ENCODE measurements at places on chromosomes 12 and 14.

GRCh38 chr12:48880647-48881046 is 15.0 kb upstream of the RND1 start:
- no peak for DNase-seq

- no peak for DNase-seq
Observed at GRCh38 chr14:81940651-81941050, 407.0 kb upstream of the SEL1L start.

GRCh38 chr14:54652605-54653052 is 85.7 kb downstream of the SAMD4A start:
- DNase-seq = no peak

GRCh38 chr14:57066887-57067513 is 201.7 kb downstream of the EXOC5 start:
- DNase-seq = peak; percentile 16

DNA sequence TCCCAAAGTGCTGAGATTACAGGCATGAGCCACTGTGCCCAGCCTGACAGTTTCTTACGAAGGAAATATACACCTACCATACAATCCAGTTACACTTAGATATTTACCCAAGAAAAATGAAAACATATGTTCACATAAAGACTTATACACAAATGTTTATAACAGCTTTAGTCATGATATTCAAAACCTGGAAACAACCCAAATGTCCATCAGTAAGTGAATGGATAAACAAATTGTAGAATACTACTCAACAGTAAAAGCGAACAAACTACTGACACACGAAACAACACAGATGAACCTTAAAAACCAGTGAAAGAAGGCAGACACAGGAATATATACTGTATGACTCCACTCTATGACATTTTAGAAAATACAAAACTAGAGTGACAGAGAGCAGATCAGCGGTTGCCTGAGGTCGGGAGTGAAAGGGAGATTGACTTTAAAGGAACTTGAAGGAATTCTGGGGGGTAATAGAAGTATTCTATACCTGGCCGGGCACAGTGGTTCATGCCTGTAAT is 83.6 kb downstream of the SPRING1 start:
- DNase-seq = no peak

DNA sequence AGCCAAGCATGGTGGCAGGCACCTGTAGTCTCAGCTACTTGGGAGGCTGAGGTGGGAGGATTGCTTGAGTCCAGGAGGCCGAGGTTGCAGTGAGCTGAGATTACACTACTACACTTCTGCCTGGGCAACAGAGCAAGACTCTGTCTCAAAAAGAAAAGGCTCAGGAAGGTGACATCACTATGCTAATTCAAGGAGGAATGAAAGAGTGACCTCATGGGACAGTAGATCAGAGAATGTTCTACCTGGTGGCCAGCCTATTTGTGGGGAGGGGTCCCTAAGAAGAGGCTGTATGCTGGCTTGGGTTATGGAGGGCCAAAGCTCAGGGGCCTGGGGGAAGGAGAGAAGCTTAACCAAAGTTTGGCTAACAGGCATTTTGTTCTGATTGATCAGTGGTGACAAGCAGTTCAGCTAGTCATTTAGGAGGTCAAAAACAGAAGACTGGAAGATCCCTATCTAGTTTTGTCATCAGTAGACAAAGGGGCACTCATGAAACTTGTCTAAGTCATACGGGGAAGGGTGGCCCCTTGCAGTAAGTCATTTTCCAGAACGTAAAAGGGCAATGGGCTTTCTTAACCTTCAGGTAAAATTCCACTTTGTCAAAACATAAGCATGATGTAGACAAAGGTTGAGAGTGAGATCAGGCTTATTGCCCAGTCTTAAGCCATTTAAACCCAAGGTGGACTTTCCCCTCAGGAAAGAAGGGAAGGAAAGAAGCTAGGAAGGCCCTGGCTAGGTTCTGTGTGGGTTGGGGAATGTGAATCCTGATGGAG is 60.8 kb upstream of the EEA1 start:
- no peak for DNase-seq

DNA sequence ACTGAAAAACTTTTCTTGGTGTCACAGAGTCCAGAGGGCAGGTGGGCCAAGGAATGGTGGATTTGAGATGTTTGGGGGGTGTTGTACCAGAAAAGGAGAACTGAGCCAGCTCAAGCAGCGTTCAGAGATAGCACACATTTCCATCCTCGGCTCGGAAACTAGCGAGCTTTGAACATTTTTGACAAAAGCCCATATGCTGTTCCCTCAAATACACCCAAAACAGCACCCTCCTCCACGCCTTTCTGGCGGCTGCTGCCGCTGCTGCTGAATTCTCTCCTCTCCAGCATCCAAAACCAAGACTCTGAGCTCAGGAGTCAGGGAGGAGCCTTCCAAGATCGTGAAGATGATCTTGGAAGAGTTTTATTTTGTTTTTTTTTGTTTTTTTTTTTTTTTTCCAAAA is 961 bp downstream of the SRRM4 start:
- no peak for DNase-seq

GRCh38 chr12:86170051-86170450 is 86.1 kb downstream of the MGAT4C start:
- DNase-seq = no peak

GRCh38 chr14:51592836-51593235 is 58.9 kb upstream of the FRMD6 start:
- DNase-seq = no peak

DNA sequence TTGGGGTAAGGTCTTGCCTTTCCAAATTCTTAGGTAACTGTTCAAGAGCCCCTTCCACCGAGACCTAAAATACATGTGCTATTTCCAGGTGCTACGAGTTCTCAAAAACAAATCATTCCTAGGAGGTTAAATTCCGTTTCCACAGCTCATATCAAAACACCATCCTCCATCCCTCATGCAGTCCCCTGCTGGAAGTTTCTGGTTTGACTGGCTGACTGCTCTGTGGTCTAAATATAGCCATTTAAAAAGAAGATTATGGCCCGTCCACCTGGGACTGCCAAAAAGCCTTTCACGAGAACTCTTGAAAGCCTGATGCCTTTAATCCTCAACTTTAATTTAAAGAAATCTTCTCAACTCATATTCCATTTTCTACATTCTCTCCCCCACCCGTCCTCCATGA is 201.5 kb upstream of the MYL2 start:
- no peak for DNase-seq

DNA sequence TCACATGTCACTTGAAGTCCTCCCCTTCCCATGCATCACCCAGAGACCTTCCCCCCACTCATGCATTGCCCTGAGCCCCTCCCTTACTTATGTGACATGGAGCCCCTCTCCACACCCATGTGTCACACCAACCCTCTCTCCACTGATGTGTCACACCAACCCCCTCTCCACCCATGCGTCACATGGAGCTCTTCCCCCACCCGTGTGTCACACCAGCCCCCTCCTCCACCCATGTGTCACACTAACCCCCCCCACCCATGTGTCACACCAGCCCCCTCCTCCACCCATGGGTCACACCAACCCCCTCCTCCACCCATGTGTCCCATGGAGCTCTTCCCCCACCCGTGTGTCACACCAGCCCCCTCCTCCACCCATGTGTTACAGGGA is 30.4 kb downstream of the RTL1 start:
- no peak for DNase-seq

DNA sequence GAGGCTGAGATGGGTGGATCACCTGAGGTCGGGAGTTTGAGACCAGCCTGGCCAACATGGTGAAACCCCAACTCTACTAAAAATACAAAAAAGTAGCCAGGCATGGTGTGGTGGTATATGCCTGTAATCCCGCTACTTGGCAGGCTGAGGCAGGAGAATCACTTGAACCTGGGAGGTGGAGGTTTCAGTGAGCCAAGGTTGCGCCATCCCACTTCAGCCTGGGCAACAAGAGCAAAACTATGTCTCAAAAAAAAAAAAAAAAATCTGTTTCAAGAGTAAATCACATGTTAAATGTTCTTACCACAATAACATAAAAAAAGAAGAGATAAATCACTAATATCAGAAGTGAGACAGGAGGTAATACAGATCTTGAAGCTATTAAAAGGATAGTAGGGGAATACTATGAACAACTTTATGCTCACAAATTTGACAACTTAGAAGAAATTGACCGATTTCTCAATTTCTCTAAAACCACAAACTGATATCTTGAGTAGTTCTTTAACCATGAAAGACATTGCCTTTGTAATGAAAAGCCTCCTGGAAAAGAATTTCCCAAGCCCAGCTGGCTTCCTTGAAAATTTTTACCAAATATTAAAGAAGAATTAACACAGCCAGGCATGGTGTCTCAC is 37.7 kb downstream of the TAOK3 start:
- no peak for DNase-seq

GRCh38 chr12:108594960-108595710 is 2.7 kb downstream of the TMEM119 start:
- DNase-seq = no peak

DNA sequence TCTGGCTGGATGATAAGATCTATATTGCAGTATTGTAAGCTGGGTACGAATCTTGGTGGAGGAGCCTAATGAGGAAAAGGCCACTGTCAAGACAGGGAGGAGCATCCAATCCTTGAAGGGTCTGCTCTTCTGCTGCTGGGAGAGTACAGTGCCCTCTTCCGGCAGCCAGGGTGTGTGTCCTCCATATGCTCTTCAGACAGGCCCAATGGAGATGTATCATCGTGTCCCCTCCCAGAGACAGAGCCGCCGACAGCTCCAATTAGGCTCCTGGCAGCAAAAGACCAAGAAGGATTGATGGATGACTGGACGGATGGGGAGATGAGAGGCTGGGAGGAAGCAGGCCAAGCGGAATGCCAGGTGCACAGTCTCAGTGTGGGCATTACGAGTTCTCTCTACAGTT is 51.6 kb upstream of the PIWIL1 start:
- DNase-seq = no peak

DNA sequence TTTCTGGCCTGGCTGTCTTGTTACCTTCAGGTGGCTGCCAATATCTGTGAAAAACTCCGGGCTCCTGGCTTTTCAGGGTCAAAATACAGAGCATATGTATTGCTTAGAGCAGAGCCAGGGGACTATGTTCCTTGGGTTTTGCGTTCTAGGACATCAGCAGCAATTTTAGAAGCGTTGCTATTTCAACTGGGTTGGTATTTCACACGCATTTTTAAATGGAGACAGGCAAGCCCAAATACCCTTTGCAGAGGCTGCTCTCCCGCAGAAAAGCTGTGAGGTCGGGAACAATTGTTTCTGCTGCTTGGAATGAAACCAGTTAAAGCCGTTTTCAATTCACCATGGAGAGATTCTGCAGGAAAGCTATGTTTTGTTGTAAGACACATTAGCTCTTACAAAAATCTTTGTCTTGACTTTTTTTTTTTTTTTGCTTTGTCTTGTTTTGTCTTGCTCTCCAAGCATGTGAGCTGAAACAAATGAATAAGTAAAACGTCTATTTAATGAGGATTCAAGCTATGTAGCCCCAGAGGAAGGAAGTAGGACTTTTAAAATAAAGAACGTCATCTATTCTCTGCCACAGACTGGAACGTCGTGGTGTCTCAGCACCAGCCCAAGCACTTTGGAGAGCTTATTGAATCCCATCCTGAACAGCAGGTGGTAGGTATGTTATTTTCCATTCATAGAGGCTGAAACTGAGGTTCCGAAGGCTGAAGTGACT is 181.0 kb upstream of the TBX3 start:
- no peak for DNase-seq

DNA sequence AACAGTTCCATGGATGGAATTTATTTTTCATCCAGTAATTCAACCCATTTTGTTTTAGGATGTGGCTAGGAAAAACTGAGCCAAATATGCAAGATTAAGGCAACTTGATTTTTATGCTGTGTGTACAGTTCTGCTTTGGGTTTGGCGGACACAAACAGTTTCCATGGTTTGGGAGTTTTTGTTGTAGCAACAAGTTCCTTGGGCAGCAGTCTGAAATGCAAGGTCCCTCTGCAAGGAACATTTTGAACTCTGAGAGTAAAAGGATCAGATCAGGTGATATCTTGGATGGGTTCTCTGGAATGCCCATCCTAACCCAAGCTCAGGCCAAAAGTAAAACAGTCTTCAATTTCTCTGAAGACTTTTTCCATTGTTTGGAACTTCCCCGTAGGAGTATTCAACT is 161.2 kb downstream of the TMX1 start:
- no peak for DNase-seq

DNA sequence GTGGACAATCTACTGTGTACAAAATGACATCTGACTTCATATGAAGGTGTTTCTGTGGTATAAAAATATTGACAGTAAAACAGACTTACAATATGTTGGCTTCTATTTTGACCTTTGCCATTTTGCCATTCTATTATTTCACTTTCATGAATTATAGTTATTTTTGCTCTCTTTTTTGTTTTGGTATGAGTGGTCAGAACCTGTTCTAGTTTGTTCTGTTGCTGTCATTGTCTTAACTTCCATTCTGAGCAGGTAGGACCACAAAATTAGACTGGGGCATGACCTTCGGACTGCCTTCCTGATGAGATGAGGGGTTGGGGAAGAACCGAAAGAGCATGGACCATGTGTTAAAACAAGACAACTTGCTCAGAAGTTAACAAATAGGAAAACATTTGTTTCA is 36.5 kb upstream of the IFNG-AS1 start:
- DNase-seq = no peak

DNA sequence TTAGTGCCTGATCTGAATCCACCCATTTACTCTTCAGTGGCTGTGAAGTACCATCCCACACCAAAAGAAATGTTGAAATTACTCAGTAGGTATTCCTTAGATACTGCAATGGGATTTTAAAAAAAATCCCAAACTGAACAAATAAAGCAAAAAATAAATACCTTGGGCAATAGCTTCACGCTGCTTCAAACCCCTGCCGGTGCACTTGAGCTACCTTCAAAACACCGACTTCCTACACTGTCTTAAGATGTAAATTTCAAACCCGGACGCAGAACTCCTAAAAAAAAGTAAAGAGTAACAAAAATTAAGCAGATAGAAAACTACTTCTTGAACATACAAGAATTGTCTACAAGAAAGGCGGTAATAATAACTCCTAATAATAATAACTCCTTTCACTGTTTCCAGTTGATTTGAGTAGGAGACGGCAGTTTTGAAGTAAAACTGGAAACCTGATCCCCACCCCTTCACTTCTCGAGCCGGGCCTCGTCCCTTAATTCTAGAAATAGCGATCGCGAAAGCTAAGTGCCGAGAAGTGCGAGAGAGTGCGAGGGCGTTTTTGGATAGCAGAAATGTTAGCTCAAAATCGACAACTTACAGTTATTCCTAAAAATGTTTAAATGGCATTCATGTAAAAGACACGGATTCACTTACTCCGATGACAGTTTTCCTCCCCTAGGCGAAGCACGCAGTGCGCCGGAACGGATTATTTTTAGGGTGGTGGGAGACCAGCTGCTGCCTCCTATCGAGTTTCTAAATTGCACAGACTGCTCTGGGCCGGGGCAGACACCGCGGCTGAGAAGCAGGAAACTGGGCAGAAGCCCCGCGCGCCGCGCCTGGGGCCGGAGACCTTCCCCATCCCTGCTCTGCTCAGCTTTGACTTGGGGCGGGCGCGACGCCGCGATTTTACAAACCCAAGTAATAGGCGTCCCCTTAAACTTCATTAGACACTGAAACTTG is at the start of gene ABCC9:
ABCC9 (minus strand) TSS at position 878 of the 957 bp plus-strand sequence. CDS start 4,752 bp downstream, outside the sequence.
- DNase-seq = no peak
